Amniotic stem cell (primary cell): ENCODE measurements at places on chromosomes 2 and 18.

DNA sequence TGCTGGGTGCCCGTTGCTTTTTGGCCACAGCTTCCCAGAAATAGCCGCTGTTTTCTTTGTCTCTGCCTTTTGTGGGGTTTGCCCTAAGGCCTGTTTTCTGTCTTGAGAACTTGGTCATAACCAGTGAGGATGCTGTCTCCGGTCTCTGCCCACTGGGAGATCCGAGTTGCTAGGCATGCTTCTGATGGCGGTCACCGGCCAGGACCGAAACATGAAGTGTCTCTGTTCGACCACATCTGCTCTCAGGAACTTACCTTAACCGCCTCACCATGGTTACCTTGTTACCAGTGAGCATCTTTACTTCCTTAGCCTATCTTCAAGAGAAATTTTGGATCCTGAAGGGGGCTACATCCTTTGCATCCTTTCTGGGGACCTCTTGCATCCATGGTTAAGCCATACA, 91.9 kb downstream of the RTP5 start:
- no peak for DNase-seq

DNA sequence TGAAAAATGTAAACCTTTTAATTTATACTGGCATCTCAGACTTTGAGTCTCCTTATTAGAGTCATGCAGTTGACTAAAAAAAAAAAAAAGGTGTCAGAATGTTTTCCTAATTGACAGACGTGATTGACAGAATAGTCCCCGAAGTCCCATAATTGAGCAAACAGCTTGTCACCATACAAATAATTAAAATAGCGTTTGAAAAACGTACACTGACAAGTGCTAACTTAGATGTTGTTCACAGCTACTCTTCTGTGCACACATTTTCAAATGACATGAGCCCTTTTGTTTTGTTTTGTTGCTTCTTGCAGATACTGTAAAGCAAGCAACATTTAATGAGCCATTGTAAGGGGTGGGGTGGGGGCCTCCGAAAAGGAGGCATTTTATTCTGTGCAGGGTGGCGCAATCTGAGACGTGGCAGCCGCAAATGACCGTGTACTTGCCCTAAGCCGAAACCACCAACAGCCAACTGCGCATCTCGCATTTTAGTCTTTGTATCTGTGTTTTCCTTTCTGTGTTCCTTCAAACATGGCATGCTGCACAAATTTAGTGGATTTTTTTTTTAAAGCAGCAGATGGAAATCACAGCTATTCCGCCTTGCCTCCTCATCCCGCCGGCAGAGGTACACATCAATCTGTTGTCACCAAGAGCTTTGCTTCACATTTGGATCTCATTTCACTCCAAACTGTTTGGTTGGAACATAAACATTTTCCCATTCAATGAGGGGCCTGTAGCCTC, 52.4 kb downstream of the LPIN1 start:
- DNase-seq, result no peak

DNA sequence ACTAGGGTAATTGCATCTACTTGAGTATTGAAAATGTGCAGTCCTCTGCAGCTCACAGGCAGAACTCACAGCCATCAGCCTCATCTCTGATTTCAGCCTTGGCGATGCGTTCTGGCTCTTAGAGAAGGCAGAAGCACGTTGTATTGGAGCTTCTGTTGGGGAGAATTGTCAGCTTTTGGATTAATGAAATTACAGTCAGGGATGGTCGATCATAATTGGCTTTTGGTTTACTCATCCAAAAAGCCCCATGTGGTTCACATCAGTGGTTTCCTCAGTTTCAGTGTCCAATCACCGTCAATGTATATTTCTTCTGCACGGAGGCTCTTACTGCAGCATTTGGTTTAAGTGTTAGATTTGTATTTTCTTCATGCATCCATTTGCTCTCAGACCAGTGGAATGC, 218.5 kb upstream of the SOX11 start:
- no peak for DNase-seq

- no peak for DNase-seq
Measured at GRCh38 chr18:24273596-24273995, 124.0 kb downstream of the OSBPL1A start.

DNA sequence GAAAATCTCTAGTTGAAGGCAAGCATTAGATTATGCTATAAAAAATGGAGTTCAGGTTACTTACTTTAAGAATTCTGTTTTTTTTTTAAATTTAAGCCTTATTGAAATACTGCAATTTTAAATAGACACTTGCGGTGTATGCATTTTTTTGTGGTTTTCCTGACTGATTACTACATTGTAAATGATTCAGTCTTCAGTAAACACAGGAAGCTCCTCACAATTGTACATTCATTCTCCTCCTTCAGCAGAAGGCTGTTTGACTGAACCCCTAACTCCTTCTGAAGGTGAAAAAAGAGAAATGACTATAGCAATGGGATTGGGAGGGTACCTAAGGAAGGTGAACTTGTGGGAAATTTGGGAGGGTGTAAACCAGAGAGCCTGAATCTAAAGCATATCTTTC, 136.1 kb downstream of the GCA start:
- no peak for DNase-seq

DNA sequence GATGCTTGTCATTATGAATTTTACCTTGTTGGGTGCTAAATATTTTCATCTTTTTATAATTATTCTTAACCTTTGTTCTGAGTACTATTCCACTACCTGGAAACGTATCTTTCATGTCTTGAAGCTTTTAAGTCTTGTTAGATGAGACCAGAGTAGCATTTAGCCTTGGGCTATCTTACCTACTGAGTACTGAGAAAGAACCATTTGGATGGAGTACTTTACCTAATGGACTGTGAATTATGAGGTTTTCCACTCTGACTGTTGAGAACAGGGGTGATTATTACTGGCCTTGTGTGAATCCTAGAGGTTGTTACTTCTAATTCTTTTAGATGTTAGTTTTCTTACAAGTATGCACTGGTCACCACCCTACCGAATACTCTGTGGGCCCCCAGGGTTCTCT, 63.5 kb downstream of the CCDC102B start:
- no peak for DNase-seq

- no peak for DNase-seq
Measured at GRCh38 chr2:20150806-20151571, 73.9 kb downstream of the SDC1 start.

DNA sequence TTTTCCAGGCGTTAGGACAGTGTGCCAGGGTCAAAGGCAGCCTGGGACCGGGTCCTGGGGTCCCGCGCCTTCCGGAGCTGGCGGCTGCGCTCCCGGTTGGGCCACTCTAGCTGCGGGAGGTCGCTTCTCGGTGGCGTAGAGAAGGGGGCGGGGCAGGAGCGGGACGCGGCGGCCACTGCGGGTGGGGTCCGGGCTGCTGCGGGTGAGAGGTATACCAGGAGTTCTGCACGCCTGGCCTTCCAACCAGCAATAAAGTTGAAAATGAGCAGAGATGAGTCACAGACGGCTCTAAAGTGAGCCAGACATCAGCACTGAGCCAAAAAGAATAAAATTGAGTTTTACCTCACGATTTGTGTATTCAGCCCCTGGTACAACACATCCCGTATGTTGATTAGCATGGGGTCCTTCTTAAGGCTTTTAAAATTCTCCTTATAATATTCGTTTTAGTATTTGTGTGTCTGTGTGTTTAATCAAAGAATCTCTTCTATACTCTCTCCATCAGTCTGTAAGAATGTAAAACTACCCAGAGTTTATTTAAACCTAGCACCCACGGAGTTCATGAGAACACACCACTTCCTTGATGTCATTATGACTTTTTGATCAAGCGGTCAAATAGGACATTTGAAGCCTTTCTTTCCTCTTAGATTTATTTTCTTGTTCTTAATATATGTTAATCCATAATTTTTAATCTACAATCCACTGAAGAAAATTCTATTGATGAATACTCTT, at the start of gene C1GALT1C1L:
Gene C1GALT1C1L (minus strand): TSS at position 108 of the 729 bp plus-strand sequence. CDS start 107 bp downstream, at position 1.
- DNase-seq, result no peak

DNA sequence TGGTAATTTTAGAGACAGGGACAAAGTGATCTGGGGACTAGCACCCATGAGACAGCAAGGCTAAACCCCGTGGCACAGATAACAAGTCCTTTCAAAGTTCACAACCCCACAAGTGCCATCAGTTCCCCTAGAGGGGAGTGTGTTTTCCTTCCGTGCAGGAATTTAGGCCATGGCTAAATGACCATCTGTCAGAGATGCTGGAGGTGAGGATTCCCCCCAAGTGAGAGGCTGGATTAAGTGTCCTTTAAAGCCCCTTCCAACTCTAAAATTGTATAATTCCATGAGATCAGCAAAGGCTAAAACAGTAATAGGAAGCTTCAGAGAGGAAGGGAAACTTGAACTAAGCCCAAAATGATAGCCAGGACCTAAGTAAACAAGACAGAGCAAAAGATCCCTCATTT, 8.7 kb downstream of the FEZ2 start:
- no peak for DNase-seq

GRCh38 chr2:207791579-207792243, 22.0 kb upstream of the FZD5 start:
- no peak for DNase-seq

DNA sequence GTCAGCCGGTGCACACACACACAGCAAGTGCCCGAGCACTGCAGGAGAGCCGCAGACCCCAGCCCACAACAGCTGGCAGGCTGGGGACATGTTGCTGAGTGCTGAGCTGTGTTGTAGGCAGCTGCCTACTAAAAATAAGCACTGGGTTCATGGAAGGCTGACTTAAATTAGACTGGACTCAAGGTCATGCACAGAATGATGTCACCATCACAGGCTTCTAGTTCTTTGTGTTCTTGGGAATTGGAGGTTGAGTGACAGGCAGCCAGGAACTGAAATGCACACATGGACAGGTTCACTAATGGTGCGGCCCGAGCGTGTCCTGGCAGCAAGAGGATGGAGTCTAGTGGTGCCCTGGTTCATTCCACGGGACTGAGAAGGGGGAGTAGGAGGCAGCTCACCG, 71.3 kb downstream of the VWA3B start:
- no peak for DNase-seq

- DNase-seq, result no peak
Measured at GRCh38 chr2:138071720-138072719, 107.7 kb downstream of the HNMT start.

DNA sequence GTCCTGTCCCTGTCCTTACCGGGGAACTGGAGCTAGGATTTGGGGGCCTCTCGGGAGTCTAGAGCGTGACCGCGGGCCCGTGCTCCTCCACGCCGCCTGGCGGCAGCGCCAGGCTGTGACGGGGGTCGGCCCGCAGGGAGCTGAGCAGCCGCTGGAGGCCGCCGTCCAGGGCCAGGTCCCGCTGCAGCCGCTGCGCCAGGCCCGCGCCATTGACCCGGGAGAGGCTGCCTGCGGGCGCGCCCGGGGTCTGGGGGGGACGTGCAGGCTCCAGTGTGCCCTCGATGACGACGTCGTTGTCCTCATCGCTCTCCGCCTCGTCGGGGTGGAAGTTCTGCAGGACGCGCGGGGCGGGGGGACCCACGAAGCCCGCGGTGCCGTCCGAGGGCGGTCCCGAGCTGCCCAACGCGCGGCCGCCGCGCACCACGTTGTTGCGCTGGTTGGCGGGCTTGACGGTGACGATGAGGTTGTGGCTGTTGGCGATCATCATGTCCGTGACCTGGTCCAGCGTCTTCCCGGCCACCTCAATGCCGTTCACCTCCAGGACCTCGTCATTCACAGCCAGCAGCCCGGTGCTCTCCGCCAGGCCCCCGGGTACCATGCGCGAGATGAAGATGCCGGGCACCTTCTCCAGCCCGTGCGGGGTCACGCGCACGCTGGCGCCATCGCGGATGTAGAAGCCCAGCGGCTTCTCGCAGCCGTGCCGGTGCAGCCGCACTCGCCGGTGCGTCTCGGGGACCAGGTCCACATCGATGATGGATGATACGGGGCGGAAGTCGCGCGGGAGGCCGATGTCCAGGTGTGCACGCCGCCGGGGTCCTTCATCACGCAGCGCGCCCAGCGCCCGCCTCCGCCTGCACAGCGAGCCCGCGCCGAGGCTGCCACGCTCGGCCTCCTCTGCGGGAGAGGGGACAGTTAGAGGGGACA, 50.9 kb downstream of the ADNP2 start:
- DNase-seq, result no peak

DNA sequence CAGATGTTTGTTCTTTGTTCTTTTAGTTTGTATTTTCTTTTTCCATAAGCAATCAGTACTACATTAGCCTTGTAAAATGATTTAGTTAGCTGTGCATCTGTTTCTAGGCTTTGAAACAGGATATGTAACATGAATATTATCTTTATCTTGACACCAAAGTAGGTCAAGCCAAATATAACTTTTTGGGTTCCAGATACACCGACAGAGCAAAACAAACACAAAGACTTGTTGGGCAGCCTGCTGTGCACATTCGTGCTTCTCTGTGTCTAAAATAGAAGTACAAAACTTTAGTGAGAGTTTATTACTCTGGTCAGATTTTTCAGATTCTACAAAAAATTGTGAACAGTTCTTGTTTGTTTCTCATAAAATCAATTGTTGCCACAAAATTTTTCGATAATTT, 1059.3 kb upstream of the GYPC start:
- no peak for DNase-seq
